ENCODE measurements at places on chromosomes 1 and 21.

DNA sequence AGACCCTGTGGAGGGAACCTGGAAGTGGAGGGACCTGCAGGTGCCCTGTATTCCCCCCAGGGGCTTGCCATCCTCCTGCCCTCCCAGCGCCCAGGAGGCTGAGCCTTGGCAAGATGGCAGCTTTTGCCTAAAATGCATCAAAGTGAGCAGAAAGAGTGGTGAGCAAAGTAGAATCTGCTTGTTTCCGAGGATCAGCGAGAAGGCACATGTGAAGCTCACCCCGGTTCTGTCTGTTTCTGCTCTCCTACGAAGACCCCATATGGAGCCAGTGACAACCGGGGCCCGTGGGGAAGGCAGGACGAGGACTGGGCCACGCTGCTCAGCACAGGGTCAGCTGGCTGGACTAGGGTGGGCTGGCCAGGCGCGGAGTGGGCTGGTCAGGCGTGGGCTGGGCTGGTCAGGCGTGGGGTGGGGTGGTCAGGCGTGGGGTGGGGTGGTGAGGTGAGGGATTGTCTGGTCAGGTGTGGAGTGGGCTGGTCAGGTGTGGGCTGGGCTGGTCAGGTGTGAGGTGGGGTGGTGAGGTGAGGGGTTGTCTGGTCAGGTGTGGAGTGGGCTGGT, 5.2 kb upstream of the FNDC10 start:
- no peak for DNase-seq

DNA sequence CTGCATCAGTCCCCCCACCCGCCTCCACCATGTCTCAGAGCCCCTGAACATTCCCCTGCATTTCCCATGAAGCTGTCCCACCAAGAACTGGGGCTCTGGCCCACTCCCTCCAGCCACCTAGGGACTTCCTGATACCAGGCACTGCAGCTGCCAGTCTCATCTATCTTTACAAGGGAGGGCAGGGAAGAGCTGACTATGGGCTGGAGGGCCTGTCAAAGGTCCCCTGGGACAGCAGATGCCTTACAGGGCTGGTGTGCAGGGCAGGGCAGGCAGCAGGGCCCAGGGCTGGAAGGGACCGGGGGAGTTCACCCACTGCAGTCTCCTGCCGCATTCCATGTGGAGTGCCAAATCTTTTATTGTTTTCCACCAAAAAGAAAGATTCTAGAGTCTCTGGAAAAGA, 17.6 kb downstream of the SHISA4 start:
- no peak for DNase-seq

GRCh38 chr1:4696161-4696745, 41.8 kb downstream of the AJAP1 start:
- no peak for DNase-seq

- DNase-seq: no peak
Measured at GRCh38 chr1:36398370-36398977, 766 bp upstream of the LSM10 start.

DNA sequence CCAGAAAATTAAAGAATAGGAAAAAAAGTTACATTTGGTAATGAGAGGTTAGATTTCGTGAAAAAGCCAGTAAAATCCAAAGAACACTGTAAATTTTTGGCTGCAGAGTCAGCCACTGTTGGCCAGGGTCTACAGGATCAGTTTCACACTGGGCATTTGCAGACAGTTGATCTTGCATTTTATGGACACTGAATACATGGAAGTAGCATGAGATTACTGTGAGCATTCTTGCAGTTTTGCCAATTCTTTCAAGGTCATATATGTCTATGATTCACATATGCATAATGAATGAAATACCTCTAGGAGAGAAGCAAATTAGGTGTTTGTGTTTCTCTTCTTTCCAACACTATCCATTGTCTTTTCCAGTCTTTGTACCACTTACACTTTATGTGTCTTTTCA, 200.8 kb upstream of the DPYD start:
- no peak for DNase-seq

DNA sequence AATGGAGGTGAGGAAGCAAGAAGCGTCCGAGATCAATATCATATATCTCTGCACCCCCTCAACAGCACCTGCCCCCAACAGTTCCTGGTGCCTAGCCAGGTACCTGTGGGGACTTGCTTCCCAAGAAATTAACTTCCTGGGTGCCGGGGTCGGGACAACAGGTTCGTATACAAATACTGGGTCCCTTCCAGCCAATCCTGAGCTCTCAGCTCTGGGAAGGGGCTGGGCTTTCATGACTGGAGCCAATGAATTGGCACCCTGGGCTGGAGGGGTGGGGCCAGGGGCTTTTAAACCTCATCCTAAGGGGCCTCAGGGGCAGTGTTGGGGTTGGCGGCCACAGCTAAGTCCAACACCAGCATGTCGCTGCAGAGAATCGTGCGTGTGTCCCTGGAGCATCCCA, at the start of gene PADI3:
Gene PADI3, plus strand, starts transcription at position 318 of the 400 bp plus-strand sequence. Its CDS starts 40 bp downstream, at position 358.
- DNase-seq: peak; percentile 50

DNA sequence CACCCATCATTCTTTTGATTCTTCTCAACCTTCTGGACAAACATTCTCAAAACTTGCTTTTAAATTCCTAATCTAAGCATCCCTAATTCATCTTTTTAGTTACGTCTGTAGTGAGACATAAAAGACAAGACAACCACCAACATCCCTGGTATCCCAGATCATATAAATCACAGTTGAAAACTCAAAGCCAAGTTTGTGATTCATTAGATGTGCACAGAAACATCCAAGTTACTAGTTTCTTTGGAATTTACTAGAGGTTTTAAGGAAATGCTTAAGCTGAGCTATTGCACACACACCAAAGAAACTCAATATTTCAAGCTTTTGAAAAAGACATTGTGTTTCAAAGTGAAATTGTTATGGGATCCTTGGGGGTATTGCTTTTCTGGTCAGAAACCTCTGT, 47.6 kb downstream of the ATP6V1G3 start:
- no peak for DNase-seq

- no peak for DNase-seq
Measured at GRCh38 chr1:111789666-111790316, 34.1 kb downstream of the DDX20 start.

DNA sequence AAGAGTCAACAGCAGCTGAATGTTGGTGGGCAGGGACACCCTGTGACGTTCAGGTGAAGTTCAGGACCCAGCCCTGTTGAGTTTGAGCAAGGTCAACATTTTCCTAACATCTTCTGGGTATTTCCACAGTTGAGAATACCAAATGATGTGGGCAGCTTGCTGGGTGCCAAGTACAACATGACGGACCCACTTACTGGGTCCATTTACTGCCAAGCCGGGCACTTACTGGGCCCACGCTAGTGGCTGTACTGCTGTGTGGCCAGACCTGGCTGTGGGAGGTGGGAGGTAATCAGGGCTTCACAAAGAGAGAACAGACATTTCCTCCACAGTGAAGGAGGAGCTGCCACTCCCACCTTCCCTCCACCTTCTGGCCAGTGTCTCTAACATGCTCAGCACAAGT, 99.2 kb downstream of the PSMG1 start:
- no peak for DNase-seq

- DNase-seq: no peak
Measured at GRCh38 chr1:45456531-45456930, 34.4 kb downstream of the TESK2 start.

DNA sequence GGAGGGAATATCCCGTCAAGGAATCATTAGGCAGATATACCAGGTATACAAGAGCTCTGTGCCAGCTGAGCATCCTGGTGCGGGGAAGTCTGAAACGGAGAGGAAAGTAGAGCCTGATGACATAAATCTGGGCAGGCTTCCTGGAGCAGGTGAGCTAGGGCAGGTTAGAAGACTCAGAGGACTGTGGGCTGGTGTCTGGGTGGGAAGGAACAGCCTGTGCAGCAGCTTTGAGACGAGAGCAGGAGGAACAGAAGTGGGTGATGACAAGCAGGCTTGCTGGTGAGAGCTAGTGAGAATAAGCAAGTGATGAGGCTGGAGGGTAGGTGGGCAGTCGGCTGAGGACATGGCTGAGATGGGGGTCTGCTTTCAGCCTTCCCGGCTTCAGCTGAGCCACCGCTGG, 6.7 kb downstream of the CELSR2 start:
- no peak for DNase-seq

GRCh38 chr1:119859647-119860046, 36.7 kb downstream of the ADAM30 start:
- DNase-seq: peak; percentile 87

DNA sequence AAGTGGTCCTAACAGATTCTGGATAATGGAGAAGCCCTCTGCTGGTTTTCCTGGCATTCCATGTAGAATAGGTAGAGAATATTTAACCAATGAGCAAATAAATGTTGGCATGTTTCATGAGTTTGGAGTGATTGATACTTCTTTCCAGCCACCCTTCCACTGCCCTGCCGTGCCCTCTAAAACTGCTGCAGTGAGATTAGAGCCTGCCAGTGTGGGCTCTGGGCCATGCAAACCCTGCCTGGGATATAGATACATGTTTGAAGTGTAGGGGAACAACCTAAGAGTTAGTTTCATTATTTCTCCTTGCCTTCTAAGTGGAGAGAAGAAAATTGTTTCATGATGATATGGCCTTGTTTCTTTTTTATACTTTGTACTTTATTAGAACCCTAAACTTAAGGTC, 10.4 kb downstream of the UBE2Q1 start:
- no peak for DNase-seq

GRCh38 chr21:31686272-31686915, 26.9 kb downstream of the SOD1 start:
- no peak for DNase-seq

DNA sequence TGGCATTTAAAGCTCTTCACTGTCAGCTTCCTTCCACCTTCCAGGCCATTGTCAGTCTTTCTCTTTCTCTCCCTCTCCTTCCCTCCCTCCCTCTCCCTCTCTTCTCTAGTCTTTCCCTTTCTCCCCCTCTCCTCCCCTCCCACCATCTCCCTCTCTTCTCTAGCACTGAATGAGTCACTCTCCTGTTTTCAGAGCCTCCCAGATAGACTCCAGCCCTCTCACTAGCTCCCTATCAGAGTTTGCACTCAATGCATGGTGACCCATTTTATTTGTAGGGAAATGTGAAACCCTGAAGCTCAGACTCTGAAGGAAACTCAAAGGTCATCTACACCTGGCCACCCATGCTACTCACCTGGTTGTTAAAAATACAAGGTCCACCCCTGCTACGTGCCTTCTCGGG, 4.4 kb upstream of the MATN1 start:
- peak; percentile 77 for DNase-seq

- peak; percentile 73 for DNase-seq
Measured at GRCh38 chr1:39105841-39106765, 80.0 kb downstream of the NDUFS5 start.

GRCh38 chr1:62672029-62672428, 16.2 kb downstream of the DOCK7 start:
- no peak for DNase-seq

DNA sequence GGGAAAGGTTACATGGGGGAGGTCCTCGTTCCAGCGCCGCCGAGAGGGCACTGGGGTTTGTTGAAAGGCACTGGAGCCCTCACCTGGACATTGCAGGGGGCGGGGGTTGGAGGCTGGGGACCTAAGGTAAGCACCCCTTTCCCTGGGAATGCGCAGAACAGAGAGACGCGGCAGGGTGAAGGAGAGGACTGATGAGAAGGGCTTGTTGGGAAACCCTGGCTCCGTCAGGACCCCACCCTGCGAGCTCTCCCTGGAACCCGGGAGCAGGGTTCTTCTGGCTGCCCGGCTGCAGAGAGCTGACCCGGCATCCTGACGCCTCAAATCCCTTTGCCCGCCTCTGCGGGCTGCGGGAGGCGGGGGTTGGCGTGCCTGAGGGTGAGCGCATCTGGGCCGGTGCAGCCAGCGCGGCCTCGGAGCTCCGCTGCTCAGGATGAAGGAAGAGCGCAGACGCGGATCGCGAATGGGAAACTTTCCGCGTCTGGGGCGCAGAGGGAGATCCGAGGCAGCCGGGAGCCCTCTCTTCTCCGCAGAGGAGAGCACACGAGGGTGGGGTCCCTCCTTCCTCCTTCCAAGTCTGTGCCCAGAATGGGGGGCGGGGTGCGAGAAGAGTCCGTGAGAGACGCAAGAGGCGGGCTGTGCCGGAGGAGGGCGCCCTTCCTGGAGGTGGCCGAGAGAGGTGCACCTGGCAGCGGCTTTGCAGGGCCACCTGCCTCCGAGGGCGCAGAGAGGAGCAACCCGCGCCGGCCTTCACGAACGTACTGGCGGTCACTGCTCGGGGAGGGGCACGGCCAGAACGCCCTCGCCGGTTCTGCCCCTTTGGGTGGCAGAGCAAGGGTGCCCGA, 2.4 kb downstream of the IGSF21 start:
- DNase-seq: peak; percentile 39
